ENCODE measurements at places on chromosomes 3 and 15. TPM values are rescaled to one million over a fixed set of nuclear protein-coding genes. Genes with fewer than 3 reads are reported as not detected.

MTFMT gene
- total RNA-seq = 30.1 TPM

LRTM1 gene
- not detected for total RNA-seq

- H3K27me3 ChIP-seq = no peaks in the 10 kb centered on the region
- no peaks in the 10 kb centered on the region for H3K36me3 ChIP-seq
- no peak overlapping the region for H3K27ac ChIP-seq
- H3K4me1 ChIP-seq = no peaks in the 10 kb centered on the region
Measured at GRCh38 chr3:28698706-28699105, 350.1 kb upstream of the AZI2 start.

DNA sequence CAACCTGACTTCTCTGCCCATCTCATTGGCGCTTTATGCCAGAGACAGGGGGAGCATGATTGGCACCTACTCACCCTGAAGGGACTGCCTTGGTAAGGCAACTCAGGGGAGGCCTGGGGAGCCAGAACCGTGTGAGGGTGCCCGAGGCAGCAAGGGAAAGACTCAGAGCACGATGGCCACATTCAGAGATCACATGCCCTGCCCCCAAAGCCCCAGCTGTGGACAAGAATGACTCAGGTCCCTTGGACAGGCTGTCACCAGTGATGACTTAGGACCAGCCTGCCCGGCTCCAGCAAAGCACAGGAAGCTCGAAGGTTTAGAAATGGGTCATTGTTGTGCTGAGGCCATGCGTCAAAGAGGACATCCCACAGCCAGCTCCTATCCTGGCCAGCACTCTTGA is 49.1 kb upstream of the LIMD1 start:
- H3K4me3 ChIP-seq = no peak overlapping the region
- H3K4me1 ChIP-seq = no peaks in the 10 kb centered on the region
- no peaks in the 10 kb centered on the region for H3K27me3 ChIP-seq

GRCh38 chr3:104906001-104906639 is 460.6 kb upstream of the ALCAM start:
- H3K36me3 ChIP-seq = no peaks in the 10 kb centered on the region
- DNase-seq = no peak
- H3K4me3 ChIP-seq = no peak overlapping the region
- no peak overlapping the region for H3K27ac ChIP-seq

Data from uterus (tissue), 4 donors.